ENCODE measurements at places on chromosomes 12 and 14.

DNA sequence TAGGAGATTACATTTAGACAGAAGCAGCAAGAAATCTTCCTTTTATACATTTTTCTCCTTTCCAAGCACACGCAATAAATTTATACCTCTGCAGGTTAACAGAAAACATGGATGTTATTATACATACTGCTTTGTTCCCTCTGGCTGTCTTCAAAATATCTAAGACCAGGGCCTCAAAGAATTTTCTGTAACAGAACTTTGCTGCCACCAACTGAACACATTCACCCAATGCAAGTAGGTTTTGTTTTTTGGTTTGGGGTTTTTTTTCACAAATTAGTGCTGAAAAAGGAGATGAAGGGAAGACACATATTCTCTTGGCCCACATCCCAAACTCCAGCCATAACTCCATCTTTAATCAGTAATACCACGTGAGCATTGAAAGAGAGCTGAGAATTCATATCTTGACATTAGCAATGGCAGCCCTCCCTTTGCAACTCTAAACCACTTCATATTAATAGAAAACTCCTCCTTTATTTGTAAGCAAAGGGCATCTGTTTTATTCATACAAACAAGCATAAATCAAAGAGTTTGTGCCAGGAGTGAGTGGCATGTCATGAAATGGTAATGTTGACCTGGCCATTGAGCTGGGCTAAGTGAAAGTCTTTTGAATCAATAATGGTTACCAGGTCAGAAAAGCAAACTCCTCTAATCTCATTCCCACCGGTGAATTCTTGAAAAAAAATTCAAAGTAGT lies 150.8 kb upstream of the FSCB start:
- no peak for DNase-seq

GRCh38 chr12:120905856-120906384 lies 1.8 kb upstream of the SPPL3 start:
- DNase-seq = no peak

DNA sequence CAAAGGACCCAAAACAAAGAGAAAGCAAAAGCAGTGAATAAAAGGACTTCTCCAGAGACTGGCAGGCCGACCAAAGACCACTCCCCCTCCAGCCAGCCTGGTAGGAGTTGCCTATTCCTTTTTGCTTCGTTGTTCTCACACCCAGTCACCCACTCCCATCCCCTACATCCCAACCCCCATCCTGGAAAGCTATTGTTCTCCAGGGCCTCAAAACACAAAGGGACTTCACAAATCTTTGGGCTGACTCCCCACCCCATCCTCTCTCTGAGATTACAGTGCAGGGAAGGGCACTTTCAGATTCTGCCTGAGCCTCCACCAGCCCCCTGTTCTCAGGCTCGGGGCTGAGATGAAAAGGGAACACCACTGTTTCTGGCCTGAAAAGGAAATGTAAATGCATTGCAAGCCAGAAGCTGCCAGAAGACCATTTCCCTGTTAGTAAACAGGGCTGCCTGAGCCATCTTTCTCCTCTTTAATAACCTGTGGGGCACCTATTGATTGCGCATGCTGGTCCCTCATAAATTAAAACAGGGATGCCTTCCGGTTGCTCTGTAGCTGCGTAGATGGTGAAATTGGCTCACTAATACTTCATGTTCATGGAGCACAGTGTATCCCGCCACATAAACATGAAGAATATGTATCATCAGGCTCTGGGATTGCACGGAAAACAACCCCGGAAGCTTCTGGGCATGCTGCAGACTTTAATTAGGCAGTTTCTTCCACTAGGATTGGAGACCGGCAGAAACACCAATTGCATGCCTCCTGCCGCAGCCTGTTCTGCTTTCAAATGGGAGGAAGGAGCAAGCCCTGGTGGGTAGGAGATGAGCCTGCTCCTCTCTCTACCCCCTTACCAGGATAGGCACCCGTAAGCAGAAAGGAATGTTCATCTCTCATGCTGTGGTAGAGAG lies 130.3 kb upstream of the FUT8 start:
- DNase-seq = peak; percentile 35

GRCh38 chr12:6049587-6049986 lies 74.9 kb downstream of the VWF start:
- no peak for DNase-seq

GRCh38 chr12:113292091-113292490 lies 42.8 kb downstream of the SLC8B1 start:
- DNase-seq = no peak

GRCh38 chr12:132422040-132422380 lies 67.9 kb upstream of the FBRSL1 start:
- no peak for DNase-seq

- DNase-seq = no peak
Observed at GRCh38 chr12:92612611-92613010, 90.2 kb upstream of the PLEKHG7 start.

DNA sequence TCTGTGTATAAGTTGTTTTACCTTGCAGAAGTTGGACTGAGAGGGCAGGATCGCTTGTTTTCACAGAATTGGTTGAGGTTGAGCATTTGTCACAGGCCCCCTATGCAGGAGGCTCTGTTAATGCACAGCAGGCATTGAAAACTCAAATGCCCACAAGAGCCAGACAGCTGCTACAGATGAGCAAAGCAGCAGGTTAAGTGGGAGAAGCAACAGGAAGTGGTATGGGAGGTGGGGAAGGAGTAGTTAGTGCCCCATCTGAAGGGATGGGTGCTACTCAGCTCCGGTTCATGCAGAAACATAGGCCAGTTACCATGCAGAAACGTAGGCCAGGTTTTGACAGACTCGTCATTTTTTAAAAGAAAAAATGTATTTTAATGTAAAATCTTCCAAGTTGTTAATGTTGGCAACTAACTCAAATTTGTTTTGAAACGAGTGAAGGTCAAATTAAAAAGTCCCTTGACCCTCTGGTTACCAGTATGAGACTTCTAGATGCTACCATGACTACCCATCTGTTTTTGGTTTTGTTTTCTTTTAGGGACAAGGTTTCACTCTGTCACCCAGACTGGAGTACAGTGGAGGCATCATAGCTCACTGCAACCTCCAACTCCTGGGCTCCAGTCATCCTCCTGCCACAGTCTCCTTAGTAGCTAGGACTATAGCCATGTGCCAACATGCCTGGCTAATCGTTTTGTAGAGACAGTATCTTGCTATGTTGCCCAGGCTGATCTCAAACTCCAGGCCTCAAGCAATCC lies 84.7 kb upstream of the FRMD6 start:
- DNase-seq = no peak

- no peak for DNase-seq
Observed at GRCh38 chr12:1338483-1339177, 255.8 kb downstream of the FBXL14 start.

DNA sequence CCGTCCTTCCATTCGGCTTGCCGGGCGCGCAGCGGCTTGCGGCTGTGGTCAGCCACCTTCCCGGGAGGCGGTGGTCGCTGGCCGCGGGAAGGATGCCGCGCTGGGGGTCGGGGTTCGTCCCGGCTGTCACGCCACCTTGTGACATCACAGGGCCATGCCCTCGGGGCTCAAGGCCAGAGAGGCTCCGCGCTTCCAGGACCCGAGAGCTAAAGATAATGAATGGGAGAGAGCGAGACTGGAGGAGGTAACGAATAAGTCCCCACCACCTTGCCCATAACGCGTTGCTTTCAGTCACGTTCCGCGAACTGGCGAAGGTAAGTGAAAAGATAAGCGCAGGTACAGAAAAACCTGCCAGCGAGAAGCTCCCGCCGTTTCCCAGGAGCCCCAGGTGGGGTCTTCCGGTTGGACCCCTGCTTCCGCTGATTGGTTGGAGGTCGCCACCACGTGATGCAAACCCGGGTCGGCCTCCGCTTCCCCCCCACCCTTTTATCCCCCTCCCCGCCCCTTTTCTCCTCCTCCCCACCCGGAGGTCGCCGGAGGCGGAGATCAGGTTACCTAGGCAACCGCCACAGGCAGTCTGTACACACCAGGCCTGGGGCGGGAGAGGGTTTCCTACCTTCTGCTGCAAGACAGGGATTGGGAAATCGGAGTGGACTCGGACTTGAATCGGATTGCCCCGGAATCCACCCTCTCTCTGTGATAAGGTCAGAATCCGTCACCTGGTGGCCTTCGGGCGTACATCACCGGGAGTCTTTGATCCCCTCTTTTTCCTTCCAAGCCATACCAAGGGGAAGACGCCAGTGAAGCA lies at the start of gene LRRC9:
Gene LRRC9, plus strand, starts transcription at position 575 of the 808 bp plus-strand sequence.
- peak; percentile 71 for DNase-seq

DNA sequence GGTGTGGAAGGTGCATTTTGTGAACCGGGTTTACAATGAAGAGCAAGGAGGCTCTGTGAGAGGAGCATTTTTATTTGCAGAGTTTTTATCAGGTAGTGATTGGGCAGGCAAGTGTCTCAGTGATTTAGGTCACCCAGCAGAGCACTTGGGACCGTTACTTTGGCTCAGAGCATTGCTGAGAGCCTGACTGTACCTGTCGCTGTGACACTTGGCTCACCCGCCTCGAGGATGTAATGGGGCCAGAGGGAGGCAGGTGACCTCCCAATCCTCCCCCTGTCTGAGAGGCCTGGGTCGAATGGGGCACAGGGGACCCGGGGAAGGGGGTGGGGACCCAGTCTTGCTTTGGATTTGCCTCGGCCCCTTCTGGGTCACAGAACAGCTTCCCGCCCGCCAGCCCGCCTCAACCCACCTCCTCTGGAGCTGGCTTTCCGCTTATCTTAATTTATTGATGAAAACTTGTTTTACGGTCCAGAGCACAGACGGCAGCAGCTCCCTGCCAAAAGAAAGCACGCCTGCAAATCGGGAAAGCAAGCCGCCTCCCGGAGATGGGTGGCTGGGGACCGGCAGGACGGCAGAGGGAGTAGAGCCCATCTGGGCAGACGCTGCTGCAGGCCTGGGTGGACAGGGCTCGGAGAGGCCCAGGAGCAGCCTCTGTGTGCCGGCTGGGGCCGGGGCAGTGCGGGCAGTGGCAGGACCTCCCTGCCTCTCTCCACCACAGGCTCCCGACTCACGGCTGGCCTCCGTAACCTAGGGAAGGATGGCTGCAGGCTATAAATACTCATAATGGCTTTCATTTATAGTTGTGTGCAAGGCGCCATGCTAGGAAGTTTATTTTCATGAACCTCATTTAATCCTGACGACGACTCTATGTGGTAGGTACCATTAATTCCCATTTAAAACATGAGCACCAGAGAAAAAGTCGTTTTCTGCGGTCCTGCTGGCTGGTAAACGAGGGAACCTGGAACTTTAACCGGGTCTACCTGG lies 187.1 kb downstream of the TSPAN9 start:
- DNase-seq = no peak

DNA sequence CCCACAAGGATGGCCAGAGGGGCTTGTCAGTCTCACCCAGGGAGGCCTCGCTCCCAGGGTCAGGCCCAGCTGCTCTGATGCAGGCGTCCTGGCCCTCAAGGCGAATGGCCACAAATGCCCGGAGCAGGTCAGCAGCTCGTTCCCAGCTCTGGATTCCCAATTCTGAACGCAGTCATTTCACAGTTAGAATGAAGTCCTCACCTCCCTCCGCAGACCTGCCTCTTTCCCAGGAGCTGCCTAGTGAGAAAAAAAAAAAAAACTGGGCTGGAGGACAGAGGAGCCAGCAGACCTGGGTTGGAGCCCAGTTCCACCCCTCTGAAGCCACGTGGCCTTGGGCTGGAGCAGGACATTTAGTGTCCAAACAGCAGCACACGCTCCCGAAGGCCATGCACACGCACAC lies 62.2 kb upstream of the DIO3 start:
- no peak for DNase-seq

DNA sequence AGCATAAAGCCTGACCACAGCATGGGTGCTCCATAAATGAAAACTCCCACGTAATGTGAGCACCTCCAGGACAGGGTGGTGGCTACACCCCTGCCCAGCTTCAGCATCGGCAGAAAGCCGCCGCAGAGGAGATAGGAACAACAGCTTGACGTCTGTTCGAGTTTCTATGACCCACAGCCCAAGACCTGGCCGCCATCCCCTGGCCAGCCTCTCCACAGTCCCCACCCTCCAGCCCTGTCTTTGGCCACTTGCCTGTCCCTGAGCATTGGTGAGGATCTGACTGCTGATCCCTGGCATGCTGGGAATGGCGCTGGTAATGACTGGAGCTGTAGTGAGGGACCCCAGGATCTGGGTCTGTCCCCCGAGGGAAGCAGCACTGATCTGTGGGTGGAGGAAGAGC lies 21.3 kb downstream of the POU6F1 start:
- no peak for DNase-seq

GRCh38 chr12:66467932-66468331 lies 165.6 kb downstream of the HELB start:
- peak; percentile 31 for DNase-seq

- DNase-seq = peak; percentile 4
Observed at GRCh38 chr12:74689071-74689655, 151.5 kb downstream of the ATXN7L3B start.

GRCh38 chr12:92740411-92740810 lies 37.6 kb downstream of the PLEKHG7 start:
- DNase-seq = no peak

DNA sequence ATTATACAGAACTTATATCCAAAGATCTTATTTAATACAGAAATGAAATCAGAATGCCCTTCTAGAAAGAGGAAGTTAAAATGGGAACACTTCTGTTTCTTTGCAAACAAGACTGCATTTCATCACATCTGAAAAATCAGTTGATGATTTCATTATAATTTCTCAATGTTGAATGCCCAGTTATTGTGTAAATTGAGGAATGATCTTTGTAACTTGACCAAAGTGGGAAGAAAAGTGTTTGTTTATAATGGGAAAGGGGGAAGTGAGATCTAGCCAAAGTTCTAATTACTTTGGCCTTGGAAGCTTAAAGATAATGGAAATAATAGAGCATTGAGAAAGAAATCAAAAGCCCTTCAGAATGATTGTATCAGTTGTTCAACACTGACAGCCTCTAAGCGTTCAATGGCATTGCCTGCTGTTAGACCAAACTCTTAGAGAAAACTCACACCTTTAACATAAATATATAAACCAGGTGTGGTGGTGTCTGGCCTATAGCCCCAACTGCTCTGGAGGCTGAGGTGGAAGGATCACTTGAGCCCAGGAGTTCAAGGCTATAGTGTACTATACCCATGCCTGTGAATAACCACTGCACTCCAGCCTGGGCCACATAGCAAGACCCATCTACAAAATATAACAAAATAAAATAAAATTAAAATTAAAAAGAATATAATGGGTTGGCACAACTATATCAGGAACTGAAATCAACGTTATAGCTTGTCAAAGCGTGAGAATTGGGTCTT lies 9.9 kb upstream of the LYZ start:
- DNase-seq = no peak

GRCh38 chr12:51265024-51265423 lies 5.2 kb downstream of the SMAGP start:
- no peak for DNase-seq

- DNase-seq = no peak
Observed at GRCh38 chr14:92945959-92946846, 23.3 kb downstream of the CHGA start.

- no peak for DNase-seq
Observed at GRCh38 chr14:56474419-56475022, 105.1 kb upstream of the TMEM260 start.

All from iPS DF 6.9 (cell line).